ENCODE measurements at places on chromosomes 13 and 19.

DNA sequence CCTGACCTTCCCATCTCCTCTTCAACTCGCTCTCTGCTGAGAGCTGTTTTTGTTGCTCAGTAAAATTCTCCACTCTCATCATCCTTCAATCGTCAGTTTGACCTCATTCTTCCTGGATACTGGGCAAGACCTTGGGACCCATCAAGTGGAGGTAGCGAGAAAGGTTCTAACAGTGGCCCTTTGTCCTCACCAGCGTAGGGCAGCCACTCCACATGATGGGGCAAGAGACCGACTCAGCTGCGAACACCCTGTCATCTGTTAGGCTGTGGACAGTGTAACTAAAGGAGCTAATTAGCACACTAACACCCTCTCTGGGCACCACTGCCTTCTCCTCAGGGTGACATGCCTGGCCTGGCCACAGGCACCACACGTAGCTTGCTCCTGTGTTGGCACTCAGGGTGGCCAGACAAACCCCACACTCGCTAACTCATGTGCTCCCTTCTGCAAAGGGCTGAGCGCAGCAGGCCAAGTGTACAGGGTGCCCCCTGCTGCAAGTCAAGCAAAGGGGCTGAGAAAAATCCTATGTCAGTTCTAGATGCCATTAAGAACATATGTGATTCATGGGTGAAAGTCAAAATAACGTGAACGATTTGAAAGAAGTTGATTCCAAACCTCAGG is 1216.0 kb downstream of the SLITRK5 start:
- no peak for DNase-seq

- no peak for DNase-seq
Observed at GRCh38 chr13:48078251-48078656, 16.6 kb downstream of the MED4 start.

GRCh38 chr19:55927991-55928390 is 4.1 kb downstream of the NLRP13 start:
- no peak for DNase-seq

- no peak for DNase-seq
Observed at GRCh38 chr13:25525884-25526283, 154.1 kb downstream of the ATP8A2 start.

DNA sequence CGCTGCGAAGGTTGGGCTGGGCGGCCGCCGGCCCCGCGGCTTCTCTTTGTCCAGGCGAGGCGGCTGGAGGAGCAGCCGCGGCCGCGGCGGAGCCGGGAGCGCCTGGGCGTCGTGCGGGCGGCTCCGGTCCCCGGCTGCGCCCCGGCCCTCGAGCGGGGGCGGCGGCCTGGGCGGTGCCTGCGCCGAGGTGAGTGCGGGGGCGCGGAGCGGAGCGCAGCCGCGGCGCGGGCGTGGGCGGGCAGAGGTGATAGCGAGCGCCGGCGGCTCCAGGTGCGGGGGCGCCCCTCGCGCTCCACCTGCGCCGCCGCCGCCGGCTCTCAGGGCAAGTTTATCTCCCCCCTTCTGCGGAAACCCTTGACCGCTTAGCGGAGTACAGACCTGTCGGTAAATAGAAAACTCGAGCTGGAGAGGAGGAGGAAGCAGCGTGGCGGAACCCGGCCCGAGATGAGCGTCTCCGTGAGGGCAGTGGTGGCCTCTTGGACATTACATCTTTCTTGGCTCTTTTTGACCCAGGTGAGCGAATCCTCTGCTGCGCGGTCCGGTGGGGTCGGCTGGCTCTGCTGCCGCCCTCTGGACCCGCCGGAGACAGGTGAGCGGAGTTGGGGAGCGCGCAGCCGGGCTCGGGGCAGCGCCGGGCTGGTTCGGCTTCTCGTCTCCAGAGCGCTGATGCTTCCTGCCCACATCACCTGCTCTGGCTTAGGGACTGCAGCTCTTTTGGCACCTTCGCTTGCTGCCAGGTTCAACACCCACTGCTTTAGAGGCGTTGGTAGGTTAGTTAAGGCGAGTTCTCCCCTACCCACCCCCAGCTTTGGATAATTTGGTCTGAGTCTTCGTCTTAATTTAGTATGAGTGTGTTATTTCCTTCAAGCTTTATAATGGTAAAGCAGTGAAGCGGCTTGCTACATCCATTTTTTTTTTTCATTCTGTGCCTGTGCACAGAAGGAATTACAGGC is at the start of gene MTUS2:
TSS of gene MTUS2 (plus strand) at position 241 of the 953 bp plus-strand sequence.
- no peak for DNase-seq

- no peak for DNase-seq
Observed at GRCh38 chr13:73440296-73440895, 381.6 kb downstream of the KLF5 start.

- peak; percentile 31 for DNase-seq
Observed at GRCh38 chr13:51844862-51845573, at the start of gene TMEM272. TMEM272 (minus strand) TSS chr13:51845177; CDS start chr13:51838530, 6,647 bp downstream.

- DNase-seq, result peak; percentile 55
Observed at GRCh38 chr13:94128430-94128829, 351.1 kb downstream of the DCT start.

- no peak for DNase-seq
Observed at GRCh38 chr13:43128504-43128961, 105.1 kb downstream of the DNAJC15 start.

All from amygdala (tissue), 56 donors.